ENCODE measurements at places on chromosomes 16 and 17. TPM values are rescaled to one million over a fixed set of nuclear protein-coding genes. Genes with fewer than 3 reads are reported as not detected.

- no peak overlapping the region for H3K27ac ChIP-seq
- no peak overlapping the region for H3K4me3 ChIP-seq
- DNase-seq: no peak
- H3K4me1 ChIP-seq: no peaks in the 10 kb centered on the region
- H3K36me3 ChIP-seq: no peaks in the 10 kb centered on the region
- H3K27me3 ChIP-seq: peaks cover 1% of the 10 kb centered on the region
These were observed 9.4 kb downstream of the GJC1 start for GRCh38 chr17:44820631-44821212.

DNA sequence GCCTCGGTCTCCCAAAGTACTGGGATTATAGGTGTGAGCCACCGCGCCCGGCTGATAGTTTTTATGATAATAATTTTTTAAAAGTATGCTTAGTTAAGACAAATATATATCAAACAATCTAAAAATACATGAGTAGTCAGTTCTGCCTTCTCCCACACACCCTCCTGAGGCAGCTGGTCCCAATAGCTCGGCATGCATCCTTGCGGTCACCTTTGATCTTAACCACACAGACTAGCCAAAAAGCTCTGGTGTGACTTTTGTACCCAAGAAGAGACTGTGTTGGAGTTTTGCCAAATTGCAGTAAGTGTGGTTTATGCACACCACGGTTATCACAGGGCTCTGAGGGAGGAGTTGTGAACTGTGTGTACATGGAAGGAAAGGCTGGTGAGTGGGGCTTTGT is 25.6 kb downstream of the ATP6V0A1 start:
- H3K4me1 ChIP-seq: peaks cover 36% of the 10 kb centered on the region
- H3K27me3 ChIP-seq: peaks cover 12% of the 10 kb centered on the region
- H3K36me3 ChIP-seq: no peaks in the 10 kb centered on the region
- peak overlapping the region; percentile 43 for H3K27ac ChIP-seq
- peak; percentile 89 for DNase-seq

Gene AANAT
- not detected for total RNA-seq

DNA sequence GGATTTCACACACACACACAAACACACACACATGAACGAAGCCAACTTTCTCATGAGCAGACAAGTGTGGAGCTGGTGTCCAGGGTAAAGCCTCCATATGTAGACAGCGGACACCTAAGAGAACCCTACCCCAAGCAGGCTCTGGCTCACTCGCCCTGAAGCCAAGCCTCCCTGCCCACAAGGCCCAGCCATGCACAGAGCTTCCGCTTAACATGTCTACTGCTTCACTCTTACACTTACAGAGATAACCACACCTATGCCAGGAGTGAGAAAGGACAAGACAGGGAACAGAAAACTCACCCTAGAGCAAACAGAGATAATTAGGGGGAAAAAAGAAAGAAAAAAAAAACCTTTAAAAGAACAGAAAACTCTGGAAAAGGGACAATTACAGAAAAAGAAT is 67.5 kb downstream of the CYTH1 start:
- peak overlapping the region; percentile 47 for H3K27ac ChIP-seq
- peaks cover 82% of the 10 kb centered on the region for H3K4me1 ChIP-seq
- no peaks in the 10 kb centered on the region for H3K27me3 ChIP-seq
- peak overlapping the region; percentile 10 for H3K4me3 ChIP-seq

Gene SPATA32
- total RNA-seq: 0.55 TPM

GRCh38 chr17:67223924-67224323 is 21.1 kb downstream of the HELZ start:
- DNase-seq: no peak
- peaks cover 16% of the 10 kb centered on the region for H3K4me1 ChIP-seq
- no peak overlapping the region for H3K4me3 ChIP-seq
- H3K27me3 ChIP-seq: no peaks in the 10 kb centered on the region

Gene HS3ST4
- not detected for total RNA-seq

Gene NACA2
- total RNA-seq: not detected

Gene HSPB9
- 0.29 TPM for total RNA-seq

GRCh38 chr16:25707553-25707952 is 15.8 kb downstream of the HS3ST4 start:
- no peak overlapping the region for H3K4me3 ChIP-seq
- no peak for DNase-seq
- H3K27ac ChIP-seq: no peak overlapping the region

DNA sequence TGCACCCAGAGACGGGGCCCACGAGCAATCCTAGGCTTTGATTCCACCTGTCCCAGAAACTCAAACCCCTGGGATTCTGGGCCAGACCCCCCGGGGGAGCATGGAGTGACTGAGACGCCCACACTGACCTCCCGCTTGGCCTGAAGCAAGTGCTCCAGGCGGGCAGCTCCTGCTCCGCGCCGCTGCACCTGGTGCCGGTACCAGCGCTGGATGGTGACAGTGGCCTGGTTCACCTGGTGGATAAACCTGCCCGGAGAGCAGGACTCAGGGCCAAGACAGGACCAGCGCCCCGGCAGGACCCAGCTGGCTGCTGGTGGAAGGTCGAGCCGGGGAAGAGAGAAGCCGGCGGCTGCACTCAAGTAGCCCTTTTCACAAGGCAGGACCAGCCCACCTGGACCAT is 22.6 kb downstream of the CEP131 start:
- no peaks in the 10 kb centered on the region for H3K4me1 ChIP-seq
- no peak for DNase-seq
- no peaks in the 10 kb centered on the region for H3K36me3 ChIP-seq
- H3K4me3 ChIP-seq: no peak overlapping the region
- no peak overlapping the region for H3K27ac ChIP-seq

DNA sequence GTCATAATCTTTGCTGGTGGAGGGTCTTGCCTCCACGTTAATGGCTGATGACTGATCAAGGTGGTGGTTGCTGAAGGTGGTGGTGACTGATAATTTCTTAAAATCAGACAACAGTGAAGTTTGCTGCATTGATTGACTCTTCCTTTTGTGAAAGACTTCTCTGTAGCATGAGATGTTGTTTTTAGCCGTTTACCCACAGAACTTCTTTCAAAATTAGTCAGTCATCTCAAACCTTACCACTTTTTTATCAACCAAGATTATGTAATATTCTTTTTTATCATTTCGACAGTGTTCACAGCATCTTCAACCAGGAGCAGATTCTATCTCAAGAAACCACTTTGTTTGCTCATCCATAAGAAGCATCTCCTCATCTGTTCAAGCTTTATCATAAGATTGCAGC is 5.9 kb downstream of the UQCRC2 start:
- no peaks in the 10 kb centered on the region for H3K27me3 ChIP-seq
- H3K4me1 ChIP-seq: peaks cover 31% of the 10 kb centered on the region
- no peak overlapping the region for H3K27ac ChIP-seq
- H3K36me3 ChIP-seq: peaks cover 58% of the 10 kb centered on the region
- no peak for DNase-seq
- no peak overlapping the region for H3K4me3 ChIP-seq

Gene GUCY2D
- total RNA-seq: not detected

DNA sequence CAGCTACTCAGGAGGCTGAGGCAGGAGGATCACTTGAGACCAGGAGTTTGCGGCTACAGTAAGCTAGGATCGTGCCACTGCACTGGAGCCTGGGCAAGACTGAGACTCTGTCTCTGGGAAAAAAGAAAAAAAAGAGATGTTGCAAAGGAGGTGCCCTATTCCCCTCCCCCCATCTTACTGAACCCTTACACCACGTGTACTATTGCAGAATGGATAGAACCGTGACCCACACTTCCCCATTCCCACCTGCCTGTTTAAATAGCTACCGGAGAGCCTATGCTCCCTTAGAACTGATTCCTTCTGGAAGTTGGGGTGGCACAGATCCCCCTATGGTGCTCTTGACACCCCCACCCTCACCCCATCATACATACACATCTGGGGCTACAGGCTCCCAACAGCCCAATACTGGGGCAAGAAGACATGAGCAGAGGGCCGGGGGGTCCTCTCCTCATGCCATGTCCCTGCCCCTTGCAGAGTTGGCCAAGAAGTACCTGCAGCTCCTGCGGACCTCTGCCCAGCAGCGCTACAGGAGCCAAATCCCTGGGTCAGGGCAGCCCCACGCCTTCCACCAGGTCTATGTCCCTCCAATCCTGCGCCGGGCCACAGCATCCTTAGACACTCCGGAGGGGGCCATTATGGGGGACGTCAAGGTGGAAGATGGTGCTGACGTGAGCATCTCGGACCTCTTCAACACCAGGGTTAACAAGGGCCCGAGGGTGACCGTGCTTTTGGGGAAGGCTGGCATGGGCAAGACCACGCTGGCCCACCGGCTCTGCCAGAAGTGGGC is 35.7 kb downstream of the NLRC5 start:
- H3K36me3 ChIP-seq: peaks cover 93% of the 10 kb centered on the region
- no peak overlapping the region for H3K4me3 ChIP-seq
- no peak for DNase-seq
- no peaks in the 10 kb centered on the region for H3K27me3 ChIP-seq
- H3K4me1 ChIP-seq: peaks cover 86% of the 10 kb centered on the region

Gene TPSG1
- total RNA-seq: not detected

Gene KRTAP2-2
- not detected for total RNA-seq

DNA sequence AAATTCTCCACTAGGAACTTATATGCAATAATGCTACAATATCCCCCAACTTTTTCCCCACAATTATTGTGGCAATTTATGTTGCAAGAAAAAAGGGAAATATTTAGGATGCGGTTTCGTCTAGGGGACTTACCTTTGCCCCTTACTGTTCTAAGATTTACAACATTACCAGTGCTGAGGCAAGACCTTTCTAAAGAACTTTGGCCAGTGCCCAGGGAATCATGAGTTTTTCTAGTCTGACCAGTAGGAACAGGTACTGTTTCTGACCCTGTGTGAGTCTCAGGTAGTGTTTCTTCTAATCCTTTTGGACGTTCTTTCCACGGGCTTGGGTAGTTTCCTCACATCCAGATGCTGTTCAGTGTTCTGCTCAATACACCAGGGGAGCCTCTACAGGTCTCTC is 373.7 kb downstream of the HAPSTR1 start:
- no peak overlapping the region for H3K4me3 ChIP-seq
- H3K4me1 ChIP-seq: no peaks in the 10 kb centered on the region
- no peak overlapping the region for H3K27ac ChIP-seq
- H3K27me3 ChIP-seq: no peaks in the 10 kb centered on the region
- no peaks in the 10 kb centered on the region for H3K36me3 ChIP-seq

DNA sequence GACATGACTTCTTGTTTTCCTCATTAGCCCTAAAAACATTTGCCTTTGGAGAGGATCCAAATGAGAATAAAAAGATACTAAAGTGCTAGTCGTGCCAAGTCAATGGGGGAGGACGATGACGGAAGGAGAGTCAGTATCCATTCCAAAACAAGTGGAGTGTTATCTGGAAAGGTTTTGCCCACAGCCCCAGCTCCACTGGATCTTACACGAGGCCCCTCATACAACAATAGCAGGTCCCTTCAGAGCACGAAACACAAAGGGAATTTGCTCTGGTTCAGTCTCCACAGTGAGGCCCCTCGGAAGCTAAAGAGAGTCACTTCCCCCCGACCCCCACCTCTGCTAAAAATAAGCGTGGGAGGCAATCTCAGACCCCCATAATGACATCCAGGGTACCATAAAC is 496.9 kb upstream of the ZFHX3 start:
- no peaks in the 10 kb centered on the region for H3K36me3 ChIP-seq
- no peak overlapping the region for H3K27ac ChIP-seq
- peaks cover 39% of the 10 kb centered on the region for H3K27me3 ChIP-seq
- H3K4me3 ChIP-seq: no peak overlapping the region
